Tibial nerve (tissue), 4 donors: ENCODE measurements at places on chromosomes 2 and 18. TPM values are rescaled to one million over a fixed set of nuclear protein-coding genes. Genes with fewer than 3 reads are reported as not detected.

DNA sequence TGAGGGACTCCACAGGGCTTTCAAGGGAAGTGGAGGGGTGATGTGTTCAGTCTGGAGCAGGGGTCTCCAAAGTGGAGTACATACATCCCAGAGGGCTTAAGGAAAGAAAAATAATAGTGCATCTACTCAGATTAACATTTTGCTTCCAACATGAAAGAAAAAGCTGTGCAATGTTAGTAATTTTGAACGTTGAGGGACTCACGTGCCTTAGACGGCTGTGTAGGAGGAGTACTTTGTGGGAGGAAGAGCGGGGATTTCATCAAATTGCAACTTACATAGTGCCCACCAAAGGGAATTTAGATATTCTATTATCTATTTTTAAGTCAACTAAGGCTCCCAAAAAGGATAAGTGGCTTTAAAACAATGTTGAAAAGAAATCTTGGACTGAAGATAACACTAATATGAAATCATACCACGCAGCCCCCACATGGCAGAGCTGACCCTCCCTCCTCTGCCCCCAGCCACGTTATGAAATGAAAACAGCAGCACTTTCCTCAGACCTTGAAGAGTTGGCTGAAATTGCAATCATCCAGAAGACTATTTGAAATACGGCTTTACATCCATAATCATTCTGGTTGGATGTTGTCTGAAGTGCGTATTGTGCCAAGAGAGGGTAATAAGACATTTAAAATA lies 42.9 kb downstream of the MEX3C start:
- H3K36me3 ChIP-seq, result no peaks in the 10 kb centered on the region
- H3K4me3 ChIP-seq, result no peak overlapping the region
- no peak for DNase-seq

- no peak overlapping the region for H3K27ac ChIP-seq
- peak; percentile 59 for DNase-seq
- no peak overlapping the region for H3K4me3 ChIP-seq
- H3K27me3 ChIP-seq, result no peaks in the 10 kb centered on the region
These were observed 10.4 kb downstream of the ERFE start for GRCh38 chr2:238169048-238169707.

- no peaks in the 10 kb centered on the region for H3K27me3 ChIP-seq
- H3K36me3 ChIP-seq, result no peaks in the 10 kb centered on the region
- H3K27ac ChIP-seq, result no peak overlapping the region
- no peak overlapping the region for H3K4me3 ChIP-seq
- H3K4me1 ChIP-seq, result no peaks in the 10 kb centered on the region
These were observed 193.4 kb upstream of the RMP24 start for GRCh38 chr18:35778850-35779627.

DNA sequence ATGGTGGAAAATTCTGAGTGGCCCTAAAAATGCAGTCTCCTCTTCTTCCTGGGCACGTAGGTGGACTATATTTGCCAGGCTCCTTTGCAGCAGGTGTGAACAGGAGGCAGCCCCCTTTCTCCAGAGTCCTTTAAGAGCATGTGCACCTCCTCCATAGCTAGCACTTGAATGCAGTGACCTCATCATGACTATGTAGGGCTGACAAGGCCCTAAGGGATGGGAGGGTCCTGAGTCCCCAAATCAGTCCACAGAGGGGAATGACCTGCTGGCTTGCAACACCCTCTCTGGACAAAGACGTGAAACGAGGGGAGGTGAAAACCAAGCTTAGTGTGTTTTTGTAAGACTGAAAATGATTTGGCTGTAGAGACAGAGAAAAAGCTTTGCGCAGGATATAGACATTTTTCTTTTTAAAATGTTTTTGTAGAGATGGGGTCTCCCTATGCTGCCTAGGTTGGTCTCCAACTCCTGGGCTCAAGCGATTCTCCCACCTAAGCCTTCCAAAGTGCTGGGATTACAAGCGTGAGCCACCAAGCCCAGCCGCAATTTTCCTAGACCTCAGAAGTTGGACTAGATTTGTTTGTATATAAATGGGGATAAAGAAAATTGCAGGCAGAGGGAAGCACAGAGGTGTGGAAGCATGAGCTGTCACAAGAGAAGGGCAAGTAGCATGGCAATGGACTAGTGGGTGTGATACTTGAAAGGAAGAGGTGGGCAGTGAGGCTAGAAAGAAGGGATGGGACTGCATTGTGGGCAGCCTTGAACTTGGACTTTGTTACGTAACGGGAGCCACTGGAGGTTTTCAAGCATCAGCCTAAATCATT lies 28.8 kb downstream of the LONRF2 start:
- no peaks in the 10 kb centered on the region for H3K36me3 ChIP-seq
- H3K27me3 ChIP-seq, result no peaks in the 10 kb centered on the region
- no peaks in the 10 kb centered on the region for H3K4me1 ChIP-seq
- H3K4me3 ChIP-seq, result no peak overlapping the region
- no peak overlapping the region for H3K27ac ChIP-seq

GRCh38 chr2:70897977-70898226 lies 37.8 kb upstream of the ATP6V1B1 start:
- no peak overlapping the region for H3K27ac ChIP-seq
- H3K36me3 ChIP-seq, result no peaks in the 10 kb centered on the region
- DNase-seq, result no peak
- peaks cover 92% of the 10 kb centered on the region for H3K27me3 ChIP-seq
- H3K4me1 ChIP-seq, result peaks cover 46% of the 10 kb centered on the region
- H3K4me3 ChIP-seq, result no peak overlapping the region

GRCh38 chr2:63369146-63369545 lies 219.1 kb downstream of the WDPCP start:
- H3K27ac ChIP-seq, result no peak overlapping the region
- H3K4me3 ChIP-seq, result no peak overlapping the region

- no peak overlapping the region for H3K4me3 ChIP-seq
- peaks cover 24% of the 10 kb centered on the region for H3K36me3 ChIP-seq
- H3K27me3 ChIP-seq, result no peaks in the 10 kb centered on the region
- no peaks in the 10 kb centered on the region for H3K4me1 ChIP-seq
These were observed 63.1 kb downstream of the FAM171B start for GRCh38 chr2:186757009-186757408.

The NEMP2 gene
- total RNA-seq, result 2.1 TPM

The RGPD3 gene
- 0.84 TPM for total RNA-seq

The CHST10 gene
- 12.5 TPM for total RNA-seq

The PROM2 gene
- 12.3 TPM for total RNA-seq
